Stimulated activated CD8-positive, alpha-beta memory T cell treated with anti-CD3 and anti-CD28 coated beads, Interleukin-4, amount 100 ng/mL, for 4 hours (primary cell): ENCODE measurements at places on chromosomes 11 and 22.

DNA sequence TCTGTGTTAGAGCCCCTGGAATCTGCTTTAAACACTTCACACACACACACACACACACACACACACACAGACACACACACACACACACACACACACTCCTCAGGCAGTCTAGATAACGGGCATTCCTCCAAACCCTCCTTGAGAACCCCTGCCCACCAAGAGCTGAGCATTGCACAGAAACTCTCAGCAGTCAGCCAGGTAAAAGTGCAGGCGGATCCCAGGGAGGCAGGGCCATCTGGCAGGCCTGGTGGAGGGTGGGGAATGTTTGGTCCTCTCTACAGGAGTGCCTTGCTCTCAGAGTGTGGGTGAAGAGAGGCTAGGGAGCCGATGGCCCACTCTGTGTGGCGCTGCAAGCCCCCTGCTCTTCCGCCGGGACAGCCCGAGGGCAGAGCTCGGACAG is 190.2 kb downstream of the BUD13 start:
- DNase-seq = no peak

- no peak for DNase-seq
Measured at GRCh38 chr11:3914805-3915204, 59.3 kb downstream of the STIM1 start.

GRCh38 chr22:42217019-42217751 is 53.3 kb downstream of the TCF20 start:
- DNase-seq = no peak

- DNase-seq = no peak
Measured at GRCh38 chr11:95115597-95115996, 26.0 kb downstream of the ENDOD1 start.

DNA sequence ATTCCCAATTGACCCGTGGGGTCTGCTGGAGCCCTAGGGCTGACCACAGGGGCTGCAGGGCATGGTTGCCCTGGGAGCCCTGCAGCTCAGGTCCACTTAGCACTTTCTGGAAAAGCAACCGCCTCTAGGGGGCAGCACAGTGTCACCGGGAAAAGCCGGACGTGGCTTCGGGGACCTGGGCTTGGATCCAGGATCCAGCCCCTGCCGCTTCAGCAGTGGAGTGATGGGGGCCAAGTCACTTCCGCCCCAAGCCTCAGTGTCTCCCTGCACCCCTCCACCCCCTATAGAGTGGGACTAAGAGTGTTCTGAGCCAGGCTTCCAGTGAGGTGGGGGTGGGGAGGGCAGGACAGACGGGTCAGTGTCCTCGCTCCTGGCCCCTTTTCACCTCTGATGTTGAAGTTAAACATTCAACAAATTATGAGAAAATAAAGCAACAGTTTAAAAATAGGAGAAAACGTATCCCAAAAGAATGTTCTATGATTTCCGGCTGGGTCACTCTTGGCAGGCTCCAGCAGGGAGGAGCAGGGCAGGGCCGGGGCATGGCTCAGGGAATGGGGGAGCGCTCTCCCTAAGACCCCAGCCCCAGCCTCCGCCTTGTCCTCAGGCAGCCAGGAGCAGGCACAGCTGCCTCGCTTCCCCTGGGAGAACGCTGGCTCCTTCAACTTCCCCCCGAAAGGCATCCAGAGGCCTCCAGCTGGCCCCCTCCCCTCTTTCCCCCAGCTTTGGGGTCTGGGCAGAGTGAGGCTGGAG is 96.5 kb upstream of the FGF3 start:
- no peak for DNase-seq

GRCh38 chr22:19041704-19042074 is 80.5 kb downstream of the DGCR2 start:
- DNase-seq = no peak

DNA sequence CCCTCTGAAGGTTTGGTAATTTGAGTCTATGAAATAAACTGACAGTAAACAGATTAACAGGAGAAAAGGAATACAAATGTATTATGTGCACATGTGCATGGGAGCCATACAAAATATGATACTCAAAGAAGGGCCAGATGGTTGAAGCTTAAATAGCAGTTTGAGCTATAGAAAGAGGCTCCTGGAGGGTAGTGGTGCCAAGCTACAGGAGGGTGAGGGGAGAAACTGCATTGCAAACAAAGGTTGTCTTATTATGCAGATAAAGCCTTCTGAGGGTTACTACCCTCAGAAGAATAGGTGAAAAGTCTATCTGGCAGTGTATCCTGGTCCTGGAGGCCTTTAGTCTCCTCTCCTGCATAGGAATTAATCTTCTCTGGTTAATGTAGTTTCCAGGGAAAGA is 267.3 kb upstream of the MPPED2 start:
- DNase-seq = no peak

DNA sequence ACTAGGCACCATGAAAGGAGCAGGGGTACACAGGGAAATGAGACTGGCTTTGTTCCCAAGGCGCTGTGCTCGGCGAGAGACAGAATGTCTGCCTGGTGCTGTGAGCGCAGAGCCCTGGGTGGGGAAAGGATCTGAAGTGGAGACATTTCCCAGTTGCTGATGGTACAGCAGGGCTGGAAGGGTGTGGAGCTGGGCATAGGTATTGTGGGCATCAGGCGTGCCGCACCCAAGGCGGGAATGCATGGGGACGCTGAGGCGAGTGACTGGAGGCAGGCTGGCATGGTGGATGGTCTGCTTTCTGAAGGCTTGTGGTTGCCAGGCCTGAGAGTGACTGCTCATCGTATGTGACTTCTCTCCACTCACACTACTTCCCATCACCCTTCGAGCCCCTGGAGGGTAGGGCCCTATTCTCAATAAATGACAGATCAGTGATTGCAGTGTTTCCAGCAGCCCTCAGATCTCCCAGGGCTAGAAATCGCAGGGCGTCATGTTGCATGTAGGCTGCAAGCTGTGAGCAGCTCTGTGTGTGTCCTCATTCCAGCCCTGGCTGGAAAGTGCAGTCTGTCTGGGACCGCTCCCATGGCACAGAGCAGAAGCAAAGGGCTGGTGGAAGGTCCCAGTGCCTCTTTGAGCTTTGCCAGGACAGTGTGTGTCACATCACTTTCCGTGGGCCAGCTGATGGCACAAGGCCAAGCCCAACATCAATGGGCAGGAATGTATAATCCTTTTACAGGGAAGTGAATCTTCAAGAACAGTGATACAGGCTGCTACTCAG is 67.7 kb downstream of the TBC1D22A start:
- no peak for DNase-seq
